ENCODE measurements at places on chromosomes 11 and 22.

GRCh38 chr11:113549611-113550578 lies 74.7 kb upstream of the DRD2 start:
- DNase-seq = no peak

DNA sequence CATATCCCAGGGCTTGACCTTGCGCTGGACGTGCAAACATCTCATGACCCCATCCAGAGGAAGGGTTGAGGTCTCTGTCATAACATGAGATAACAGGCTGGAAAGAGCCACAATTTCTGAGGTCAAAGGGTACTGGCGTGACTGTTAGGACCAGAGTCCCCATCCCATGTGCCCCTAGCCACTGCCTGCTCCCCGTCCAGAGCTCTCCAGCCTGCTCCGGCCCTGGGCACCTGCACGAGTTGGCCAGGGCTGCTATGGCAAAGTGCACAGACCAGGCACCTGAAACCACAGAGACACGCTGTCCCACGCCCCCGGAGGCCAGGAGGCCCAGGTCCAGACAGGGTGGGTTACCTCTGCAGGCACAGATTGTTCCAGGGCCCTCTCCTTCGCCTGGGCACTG lies 58.9 kb downstream of the SHANK2 start:
- no peak for DNase-seq

- DNase-seq = no peak
Observed at GRCh38 chr11:129723146-129723760, 92.4 kb upstream of the TMEM45B start.

DNA sequence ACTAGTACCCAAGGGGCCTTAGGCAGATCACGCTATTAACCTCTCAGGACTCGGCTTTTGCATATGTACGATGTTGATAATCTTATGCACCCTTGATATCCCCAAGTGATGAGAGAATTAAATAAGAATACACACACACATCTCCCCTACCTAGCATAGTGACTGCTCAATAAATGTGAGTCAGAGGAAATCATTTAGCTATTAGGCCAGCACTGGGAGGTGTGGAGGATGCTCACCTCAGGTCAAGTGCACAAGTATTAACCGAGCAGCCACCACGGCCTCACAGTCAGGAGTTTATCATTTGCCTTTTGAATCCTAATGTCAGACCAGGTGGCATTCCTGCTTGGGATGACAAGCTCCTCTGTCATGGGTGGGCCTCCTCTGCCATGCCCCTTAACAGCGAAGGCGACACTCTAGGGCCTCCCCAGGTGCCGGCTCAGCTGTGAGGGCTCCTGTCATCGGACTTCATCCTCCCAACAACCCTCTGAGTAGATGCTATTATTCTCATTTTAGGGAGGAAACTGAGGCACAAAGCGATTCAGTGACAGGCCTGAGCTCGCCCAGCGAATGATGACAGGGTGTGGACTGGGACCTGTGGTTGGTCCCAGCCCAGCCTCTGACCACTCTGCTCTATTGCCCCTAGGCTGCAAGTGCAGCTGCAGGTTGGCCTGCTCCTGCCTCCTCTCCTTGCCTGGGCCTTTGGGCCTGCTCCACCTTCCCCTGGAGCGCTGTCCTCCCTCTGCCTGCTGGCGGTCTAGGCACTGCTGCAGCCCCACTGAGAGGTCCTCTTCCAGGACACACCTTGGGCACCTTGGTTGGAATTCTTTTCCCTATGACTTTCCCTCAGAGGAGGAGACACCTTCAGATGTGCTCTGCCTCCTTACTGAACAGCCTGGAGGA lies 5.0 kb upstream of the SOX10 start:
- DNase-seq = no peak

DNA sequence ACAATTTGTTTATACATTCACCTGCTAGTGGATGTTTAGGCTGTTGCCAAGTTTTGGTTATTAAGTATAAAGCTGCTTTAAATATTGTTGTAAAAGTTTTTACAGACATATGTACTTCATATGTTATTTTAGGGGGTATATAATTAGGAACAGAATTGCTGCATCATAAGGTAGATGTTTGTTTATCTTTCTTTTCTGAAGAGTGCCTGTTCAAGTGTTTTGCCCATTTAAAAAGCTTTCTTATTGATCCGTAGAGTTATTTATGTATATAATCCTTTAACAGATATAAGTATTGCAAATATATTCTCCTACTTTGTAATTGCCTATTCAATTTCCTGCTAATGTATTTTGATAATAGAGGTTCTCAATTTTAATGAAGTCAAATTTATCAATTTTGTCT lies 11.3 kb upstream of the CCDC81 start:
- no peak for DNase-seq

DNA sequence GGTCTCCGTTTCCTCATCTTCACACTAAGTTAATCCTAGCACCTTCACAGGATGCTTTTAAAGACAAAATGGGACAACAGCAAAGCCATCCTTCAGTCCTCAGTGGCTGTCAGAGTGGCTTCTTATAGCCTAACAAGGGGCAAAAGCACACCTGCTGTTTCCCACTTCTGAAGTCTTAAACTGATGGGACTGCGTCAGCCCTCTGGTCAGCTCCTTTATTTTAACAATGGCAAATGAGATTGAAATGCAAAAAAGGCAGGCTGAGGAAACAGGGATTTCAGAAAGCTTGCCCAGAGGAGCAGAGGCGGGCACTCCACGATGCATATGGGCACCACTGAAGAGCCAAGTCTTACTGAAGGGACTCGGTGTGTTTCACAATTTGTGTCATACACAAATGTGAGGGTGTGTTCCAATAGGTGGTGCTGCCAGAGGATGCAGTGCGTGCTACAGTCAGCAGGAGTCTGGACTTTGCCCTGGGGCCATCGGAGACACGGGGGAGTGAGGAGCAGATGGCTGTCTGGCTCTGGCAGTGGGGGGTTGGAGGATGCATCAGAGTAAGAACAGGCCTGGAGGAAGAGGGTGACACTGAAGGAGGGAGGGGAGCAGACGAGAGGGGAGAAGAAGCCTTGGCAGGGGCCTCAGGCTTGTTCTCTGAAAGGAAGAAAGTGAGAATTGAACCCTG lies 47.3 kb downstream of the TENM4 start:
- no peak for DNase-seq

DNA sequence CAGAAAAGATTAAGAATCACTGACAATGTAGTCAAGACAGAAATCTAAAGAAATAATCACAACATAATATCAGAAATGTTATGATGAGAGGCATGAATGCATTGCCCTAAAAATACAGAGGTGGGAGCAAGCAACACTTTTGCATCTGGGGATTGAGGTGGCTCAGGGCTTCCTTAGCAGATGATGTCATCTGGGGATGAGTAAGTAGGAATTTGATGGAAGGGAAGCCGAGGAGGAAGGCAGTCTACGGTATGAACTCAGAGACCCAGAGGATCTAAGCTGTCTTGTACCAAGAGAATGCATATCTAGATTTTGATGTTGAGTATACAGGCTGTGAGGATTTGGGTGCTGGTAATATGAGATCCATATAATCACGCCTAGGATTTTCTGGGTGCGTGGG lies 193.0 kb upstream of the SNX19 start:
- DNase-seq = peak; percentile 21
